ENCODE measurements at places on chromosomes 5 and 9.

DNA sequence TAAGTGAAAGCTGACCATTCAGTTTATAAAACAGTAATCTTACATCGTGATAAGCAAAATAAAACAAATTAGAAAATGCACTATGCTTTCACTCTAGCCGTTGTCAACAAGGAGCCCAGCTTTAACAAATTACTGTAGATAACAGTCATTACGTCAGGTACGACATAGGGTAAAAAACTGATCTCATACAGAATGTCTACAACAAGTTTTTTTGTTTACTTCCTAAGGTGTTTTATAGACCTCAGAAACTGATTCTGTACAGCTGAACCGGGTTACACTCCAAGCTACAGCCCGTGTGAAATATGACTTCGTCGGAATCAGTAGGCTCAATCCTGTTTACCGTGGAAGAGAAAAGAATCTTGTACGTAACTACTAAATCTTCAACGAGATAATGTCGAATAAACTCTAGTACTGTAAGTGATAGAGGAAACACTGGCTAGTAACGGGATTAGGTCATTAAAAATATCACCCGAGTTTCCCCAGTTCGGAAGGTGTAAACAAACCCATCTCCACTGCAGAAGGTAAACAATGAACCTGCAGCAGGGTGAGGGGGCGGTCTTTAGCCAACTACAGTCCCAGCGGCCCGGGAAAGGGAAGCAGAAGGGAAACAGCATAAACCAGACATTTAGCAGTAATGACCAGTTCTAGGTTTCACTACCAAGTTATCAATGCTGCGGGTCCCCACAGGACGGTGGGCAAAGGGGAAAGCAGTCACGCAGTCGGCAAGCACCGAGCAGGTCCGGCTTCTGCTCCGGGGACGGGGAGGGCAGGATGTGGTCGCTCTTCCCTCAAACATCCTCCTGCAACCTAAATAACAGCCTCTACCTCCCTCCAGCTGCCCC lies 1.1 kb downstream of the RICTOR start:
- peak; percentile 26 for DNase-seq

- no peak for DNase-seq
Observed at GRCh38 chr9:123753669-123754258, 176.2 kb downstream of the DENND1A start.

DNA sequence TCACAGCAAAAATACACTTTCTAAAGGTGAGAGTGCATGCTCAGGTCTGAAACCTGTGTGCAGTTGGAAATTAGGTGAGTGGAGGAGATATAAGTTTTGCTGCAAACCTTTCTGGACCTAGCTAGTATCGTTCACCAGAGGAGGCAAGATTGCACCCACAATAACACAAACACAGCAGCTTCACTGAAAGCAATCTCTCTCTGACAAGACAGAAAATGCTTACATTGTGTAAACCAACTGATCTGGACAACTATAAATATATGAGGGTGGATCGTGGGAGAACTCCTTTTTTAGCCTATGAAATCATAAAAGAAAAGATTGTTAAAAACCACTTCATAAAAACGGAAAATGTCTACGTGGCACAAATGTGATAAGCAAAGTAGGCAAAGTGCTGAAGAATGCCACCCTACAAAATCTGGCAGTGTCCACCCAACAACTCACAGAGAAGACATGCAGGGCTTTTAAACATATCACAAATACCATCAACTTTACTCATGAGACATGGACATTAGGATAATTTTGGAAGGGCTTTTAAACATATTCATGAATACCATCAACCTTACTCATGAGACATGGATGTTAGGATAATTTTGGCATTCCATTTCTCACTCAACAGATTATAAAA lies 134.3 kb downstream of the CDH18 start:
- peak; percentile 88 for DNase-seq

GRCh38 chr5:180330810-180331646 lies 22.1 kb downstream of the GFPT2 start:
- DNase-seq: peak; percentile 98

GRCh38 chr9:127223266-127223665 lies 41.3 kb upstream of the GARNL3 start:
- DNase-seq: no peak

DNA sequence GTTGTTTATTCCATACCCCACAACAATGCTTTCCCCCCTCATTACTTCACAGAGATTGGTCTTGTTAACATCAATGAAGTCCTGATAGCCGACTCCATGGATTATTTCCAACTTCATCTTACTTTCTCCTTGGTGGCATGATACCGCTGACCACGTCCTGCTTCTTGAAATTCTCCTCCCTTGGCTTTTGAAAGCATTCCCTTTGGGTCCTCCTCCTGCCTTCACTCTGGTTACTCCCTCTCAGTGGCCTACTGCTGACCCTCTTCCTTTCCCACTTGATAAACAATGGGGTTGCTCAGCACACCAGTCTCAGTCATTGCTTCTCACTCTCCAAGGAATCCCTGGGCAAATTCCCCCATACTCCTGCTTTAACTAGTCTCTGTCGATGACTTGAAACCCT lies 283.9 kb downstream of the SEC61B start:
- no peak for DNase-seq

GRCh38 chr5:62640446-62640845 lies 61.8 kb downstream of the LRRC70 start:
- DNase-seq: no peak

- no peak for DNase-seq
Observed at GRCh38 chr9:121645003-121645402, 6.4 kb upstream of the DAB2IP start.

DNA sequence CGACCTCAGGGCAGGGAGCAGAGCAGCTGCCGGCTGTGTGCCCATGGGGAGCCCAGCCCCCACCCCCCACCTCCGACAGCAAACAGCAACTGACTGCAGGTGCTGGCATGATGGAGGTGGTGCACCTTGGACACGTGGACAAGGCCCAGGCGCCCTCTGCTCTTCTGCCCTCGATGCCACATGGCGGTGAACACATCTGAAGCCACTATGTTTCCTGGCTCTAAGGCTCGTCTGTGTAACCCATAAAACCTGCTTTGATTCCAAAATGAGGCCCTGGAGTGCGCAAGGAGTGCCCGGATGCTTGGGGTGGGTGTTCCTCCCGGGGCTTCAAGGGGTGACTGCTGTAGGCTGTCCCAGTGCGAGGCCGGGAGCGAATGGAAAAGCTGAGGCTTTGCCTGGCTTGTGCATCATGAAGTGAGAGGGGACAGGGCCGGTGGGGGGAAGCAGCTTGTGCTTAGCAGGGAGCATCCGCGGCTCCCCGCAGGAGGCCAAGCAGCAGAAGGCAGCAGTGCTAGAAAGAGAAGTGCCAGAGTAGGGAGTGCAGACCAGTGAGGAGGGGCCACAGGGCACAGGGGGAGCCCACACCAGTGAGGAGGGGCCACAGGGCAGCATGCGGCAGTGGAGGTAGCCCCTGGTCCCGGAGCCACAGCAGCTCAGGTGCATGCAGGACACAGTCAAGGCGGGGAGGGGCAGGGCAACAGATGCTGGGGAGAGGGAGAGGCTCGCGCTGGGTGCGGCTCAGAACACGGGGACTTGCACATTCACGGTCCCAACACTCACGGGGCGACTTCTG lies 30.0 kb downstream of the NKD2 start:
- DNase-seq: no peak

DNA sequence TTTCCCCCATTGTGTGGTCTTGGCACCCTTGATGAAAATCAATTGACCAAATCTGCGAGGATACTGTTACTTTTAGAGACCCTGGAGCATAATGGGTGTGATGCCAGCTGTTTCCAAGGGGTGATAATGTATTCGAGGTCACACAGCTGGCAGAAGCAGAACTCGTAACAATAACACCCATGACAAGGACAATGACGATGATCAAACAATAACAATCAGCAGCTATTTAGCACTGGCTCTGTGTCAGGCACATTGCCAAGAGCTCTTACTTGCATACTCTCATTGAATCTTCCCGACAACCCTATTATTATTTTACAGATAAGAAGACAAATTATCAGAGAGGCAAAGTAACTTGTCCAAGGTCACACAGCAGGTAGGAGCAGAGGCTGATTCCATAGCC lies 223.7 kb upstream of the MSX2 start:
- no peak for DNase-seq

GRCh38 chr9:114282104-114282485 lies 40.8 kb upstream of the ORM1 start:
- no peak for DNase-seq

DNA sequence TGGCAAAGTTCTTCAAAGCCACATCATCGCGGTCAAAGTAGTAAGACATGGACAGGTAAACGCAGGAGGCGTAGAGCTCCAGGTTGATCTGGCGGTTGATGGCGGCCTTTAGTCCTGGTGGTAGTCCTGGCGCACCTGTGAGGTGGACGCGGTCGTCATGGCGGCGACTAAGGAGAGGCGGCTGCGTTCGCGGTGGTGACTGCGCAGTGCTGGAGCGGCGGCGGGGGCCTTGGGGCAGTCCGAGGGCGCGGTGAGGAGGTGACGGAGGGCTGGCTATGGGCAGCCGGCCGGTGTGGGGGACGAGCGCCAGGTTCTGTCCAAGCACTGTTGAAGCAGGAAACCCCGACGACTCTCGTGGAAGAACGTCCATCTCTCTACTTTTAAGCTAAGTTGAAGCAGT lies 136.8 kb downstream of the BASP1 start:
- DNase-seq: no peak

- DNase-seq: no peak
Observed at GRCh38 chr5:174022384-174023095, 23.0 kb upstream of the NSG2 start.

DNA sequence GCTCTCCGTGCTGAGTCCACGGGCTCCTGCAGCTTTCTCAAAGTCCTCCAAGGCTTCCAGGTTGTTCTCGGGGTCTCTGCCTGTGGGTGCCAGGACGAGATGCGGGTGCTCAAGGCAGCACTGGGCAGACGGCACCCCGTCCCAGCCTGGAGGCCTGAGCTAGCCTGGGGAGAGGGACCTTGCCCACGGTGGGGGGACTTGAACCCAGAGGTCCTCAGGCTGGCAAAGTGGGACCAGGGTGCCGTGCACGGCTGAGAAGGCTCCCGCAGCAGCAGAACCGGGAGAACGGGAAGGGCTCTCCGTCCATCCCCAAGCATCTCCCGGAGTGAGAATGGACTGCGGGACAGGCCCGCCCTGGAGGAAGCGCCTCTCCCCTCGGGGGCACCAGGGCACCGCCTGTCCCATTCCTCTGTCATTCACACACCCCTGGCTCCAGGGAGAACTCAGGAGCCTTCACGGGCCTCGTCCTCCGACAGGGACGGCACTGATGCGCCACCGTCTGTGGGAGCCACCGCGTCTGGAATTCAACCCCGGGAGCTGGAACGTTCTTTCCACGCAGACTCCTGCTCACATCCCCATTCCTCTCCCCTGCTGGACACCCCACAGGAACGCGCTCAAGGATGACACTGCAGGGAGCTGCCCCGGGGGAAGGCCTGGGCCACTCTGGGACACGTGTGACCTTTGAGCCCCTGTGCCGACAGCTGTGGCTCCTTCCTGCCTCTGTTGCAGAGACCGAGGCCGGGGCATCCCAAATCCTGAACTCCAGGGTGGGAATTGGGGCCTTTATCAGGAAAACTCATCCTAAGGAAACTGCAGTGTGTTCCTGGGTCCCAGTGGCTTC lies 16.3 kb upstream of the OBP2B start:
- DNase-seq: no peak

- no peak for DNase-seq
Observed at GRCh38 chr5:28809811-28810750, 1771.7 kb upstream of the CDH9 start.

DNA sequence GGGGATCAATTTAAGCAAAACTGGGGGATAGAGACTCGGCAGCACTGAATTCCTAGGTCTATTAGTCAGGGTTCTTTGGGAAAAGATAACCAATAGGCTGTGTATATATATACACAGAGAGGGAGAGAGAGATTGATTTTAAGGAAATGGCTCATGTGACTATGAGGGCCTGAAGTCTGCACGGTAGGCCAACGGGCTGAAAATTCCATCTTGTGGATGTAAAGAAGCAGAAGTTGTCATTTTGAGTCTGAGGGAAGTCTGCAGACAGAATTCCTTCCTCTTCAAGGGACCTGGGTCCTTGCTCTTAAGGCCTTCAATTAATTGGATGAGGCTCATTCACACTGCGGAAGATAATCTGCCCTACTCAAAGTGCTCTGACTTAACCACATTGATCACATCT lies 60.1 kb upstream of the ZNF622 start:
- no peak for DNase-seq

GRCh38 chr9:109310486-109310901 lies 10.4 kb downstream of the EPB41L4B start:
- DNase-seq: peak; percentile 52

- no peak for DNase-seq
Observed at GRCh38 chr5:1205255-1206180, 4.1 kb downstream of the SLC6A19 start.

DNA sequence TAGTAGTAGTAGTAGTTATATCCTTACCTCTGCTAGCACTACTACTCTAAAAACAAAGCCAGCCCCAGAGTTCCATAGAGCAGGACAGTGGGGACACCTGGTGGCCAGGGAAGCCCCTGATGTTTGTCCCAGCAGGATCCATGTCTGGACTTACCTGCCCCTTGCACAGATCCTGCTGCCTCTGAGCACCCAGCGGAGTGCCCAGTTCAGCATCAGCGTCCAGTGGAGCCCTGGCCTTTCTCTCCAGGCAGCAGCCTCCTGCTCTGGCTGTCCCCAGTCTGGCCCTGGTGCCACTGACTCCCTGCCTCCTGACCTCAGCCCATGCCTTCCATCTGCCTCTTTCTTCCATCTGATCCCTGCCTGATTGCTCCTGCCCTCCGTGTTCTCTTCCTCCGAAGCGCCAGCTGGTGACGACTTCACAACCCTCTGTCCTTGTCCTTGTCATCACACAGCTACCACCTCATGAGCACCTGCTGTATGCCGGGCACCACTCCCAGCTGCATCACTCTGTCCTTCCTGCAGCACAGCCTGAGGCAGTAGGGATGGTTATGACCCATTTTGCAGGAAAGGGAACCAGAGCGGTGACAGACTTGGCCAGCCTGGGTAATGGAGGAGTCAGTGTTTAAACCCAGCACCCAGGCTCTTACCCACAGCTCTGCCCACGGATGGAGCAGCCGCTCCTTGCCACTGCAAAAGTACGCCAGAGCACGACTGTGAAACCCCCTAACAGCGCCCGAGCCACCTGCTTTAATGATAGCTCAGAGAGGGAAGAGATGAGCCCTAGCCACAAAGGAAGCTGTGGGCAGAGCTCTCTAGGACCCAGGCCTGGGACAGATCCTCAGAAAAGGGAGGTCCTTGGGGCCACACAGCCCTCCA lies 11.5 kb downstream of the SARDH start:
- DNase-seq: peak; percentile 20

DNA sequence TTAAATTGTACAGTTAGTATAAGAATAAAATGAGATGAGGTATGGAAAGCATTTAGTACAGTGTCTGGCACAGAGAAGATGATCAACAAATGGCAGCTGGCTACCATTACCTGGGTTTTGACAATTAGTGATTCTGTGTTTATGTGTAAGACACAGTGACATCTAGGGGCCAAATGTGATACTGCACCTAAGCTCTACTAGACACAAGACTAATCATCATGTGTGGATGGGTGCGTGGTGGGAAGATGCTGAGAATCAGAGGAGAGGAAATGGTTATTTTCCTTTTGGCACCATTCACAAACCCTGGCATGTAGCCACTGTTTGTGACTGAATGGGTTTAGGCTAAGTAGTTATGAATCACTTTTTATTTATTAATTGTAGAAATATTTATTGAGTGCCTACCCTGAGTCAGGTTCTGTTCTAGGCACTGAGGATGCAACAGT lies 109.8 kb upstream of the TBC1D2 start:
- DNase-seq: peak; percentile 9

Data from fibroblast of skin of abdomen (primary cell).